ENCODE measurements at places on chromosomes 1 and 21.
A peak's percentile ranks its signal among the peaks of the same experiment; 100 is the strongest.

DNA sequence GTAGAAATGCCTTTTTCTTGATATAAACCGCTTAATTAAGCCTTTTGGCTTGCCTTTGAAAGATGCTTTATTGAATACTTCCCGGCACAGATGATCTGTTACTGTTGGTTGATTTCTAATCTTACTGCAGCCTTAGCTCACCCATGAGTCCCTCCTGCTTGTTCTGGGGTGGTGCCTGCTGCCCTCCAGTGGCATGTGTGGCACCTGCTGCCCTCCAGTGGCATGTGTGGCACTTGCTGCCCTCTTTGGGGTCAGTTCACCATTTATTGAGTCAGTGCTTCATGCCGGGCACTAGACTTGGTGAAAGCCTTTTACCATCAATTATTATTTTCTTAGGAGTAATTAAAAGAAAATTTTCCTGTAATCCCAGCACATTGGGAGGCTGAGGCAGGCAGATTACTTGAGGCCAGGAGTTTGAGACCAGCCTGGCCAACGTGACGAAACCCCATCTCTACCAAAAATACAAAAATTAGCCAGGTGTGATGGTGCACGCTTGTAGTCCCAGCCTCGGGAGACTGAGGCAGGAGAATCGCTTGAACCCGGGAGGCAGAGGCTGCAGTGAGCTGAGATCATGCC is 54.3 kb downstream of the ADARB1 start:
- DNase-seq, result peak; percentile 65

DNA sequence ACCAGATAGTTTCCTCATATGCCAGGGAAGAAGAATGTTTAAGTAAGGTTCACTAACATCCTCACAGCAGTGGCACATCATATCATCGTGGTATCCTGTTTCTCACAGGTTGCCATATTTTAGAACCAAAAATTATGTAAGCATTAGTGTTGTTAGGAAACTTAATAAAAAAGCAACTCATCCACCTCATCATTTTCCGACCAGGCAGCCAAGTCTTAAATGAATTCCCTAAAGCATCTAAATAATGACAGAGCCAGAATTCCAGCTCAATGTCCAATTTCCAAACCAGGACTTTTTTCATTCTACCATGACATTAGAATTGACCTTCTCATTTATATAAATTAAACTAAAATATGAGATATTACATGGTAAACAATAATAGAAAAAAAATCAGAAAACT is 272.7 kb downstream of the NTNG1 start:
- no peak for DNase-seq

- DNase-seq, result no peak
Measured at GRCh38 chr1:187655104-187655503, 826.4 kb downstream of the PLA2G4A start.

DNA sequence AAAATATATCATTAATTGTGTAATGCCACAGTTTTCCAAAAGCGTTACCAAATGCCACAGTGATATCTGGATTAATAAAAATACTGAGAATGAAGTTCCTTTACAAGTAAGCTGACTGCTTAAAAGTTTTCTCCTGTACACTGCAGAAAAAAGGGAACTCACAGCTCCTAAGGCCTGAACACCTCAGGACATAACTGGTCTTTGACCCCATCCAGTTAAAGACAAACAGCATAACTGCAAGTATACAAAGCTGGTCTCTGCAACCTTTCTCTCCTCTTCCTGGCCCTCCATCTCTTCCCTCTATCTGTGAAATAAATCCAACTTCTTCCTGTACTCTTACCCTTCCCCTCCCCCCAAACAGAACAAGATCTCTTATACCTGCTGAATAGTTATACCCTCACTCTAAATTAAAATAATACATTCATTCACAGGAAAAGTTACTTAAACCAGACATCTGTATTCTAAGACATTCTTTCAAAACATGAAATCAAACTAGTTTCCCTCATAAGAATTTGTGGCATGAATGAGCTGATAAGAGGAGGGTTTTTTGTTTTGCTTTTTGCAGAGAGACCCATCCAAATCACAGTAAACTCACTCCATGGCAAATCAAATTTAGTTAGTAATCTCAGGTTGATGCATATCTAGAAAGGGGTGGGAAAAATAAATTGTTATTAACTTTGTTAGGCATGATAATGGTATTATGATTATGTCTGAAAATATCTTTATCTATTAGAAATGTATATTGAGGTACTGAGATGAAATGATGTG is 2.9 kb downstream of the DIPK1A start:
- DNase-seq, result no peak

DNA sequence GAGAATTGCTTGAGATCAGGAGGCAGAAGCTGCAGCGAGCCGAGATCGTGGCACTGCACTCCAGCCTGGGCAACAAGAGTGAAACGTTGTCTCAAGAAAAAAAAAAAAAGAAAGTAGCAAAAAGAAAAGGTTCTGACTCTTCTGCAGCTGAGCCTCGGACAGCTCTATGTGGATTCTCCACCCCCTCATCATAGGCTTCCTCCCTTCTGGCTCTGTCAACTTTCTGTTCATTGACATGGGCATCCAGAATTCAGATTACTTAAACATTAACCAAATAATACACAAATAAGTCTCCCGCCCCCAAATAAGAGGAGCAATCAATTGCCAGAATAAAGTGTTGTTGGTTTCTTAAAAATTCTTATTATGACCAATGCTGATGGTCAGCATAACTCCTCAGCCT is 10.0 kb downstream of the SUSD4 start:
- no peak for DNase-seq

- no peak for DNase-seq
Measured at GRCh38 chr1:180981596-180982387, 40.9 kb downstream of the STX6 start.

DNA sequence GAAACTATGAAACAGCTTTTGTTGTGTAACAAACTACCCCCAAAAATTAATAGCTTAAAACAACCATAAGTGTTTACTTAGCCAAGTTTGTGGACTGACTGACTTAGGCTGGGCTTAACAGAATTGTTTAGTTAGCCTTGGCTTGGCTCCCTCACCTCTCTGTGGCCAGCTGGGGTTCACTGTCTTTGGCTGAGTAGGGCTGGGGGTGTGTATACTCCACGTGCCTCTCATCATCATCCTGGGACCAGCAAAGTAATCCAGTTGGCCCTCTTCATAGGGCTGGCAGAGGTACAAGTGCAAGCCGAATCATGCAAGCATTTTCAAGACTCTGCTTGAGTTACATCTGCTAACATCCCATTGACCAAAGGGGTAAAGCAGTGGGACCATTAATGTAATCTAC is 252.3 kb downstream of the BRINP2 start:
- no peak for DNase-seq

- no peak for DNase-seq
Measured at GRCh38 chr1:246934765-246935164, 3.0 kb upstream of the AHCTF1 start.

DNA sequence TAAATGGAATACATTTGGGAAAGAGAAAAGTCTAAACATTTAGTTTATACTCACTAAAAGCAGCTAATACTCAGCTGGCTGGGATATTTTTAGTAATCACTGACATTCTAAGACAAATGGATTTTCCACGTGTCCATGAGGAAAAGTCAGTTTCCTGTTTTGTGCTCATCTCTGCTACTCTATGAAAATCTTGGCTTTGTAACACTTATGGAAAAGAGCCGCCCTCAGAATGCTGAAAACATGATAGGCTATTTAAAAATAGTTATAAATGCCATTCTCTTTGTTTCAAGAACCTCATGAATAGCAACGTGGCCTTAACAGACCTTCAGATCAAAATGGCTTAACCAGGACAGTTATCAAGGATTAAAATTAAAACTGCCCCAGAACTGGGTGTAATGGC is 29.9 kb downstream of the MRAP start:
- DNase-seq, result no peak

GRCh38 chr1:245481261-245481660 is 326.5 kb downstream of the KIF26B start:
- DNase-seq, result no peak

Data from RCC 7860 (cell line).